HTR-8/SVneo (cell line): ENCODE measurements at places on chromosomes 7 and 10.
A peak's percentile ranks its signal among the peaks of the same experiment; 100 is the strongest.

GRCh38 chr7:128743112-128743772 lies 4.1 kb downstream of the CALU start:
- no peak for DNase-seq

- no peak for DNase-seq
These were observed 16.1 kb upstream of the XPNPEP1 start for GRCh38 chr10:109939315-109939961.

DNA sequence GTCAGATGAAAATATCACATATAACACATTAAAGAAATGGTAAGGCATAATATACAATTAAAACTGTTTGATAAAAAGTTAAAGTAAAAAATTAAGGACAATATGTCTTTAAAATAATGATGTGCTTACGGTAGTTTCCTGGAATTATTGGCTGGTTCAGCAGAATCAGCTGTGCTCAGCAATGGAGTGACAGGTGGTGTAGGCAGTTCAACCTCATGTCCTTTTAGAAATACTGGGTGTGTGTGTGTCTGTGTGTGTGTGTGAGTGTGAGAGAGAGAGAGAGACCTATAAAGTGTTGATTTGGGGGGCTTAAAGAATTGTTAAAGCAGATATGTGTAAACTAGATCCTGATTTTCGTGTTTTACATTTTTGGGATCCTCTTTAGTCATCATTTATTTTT lies 141.2 kb downstream of the ADAM22 start:
- no peak for DNase-seq

GRCh38 chr10:78451592-78451991 lies 417.9 kb downstream of the RPS24 start:
- DNase-seq, result no peak

- no peak for DNase-seq
These were observed 31.3 kb downstream of the KIAA1217 start for GRCh38 chr10:24240041-24240751.

DNA sequence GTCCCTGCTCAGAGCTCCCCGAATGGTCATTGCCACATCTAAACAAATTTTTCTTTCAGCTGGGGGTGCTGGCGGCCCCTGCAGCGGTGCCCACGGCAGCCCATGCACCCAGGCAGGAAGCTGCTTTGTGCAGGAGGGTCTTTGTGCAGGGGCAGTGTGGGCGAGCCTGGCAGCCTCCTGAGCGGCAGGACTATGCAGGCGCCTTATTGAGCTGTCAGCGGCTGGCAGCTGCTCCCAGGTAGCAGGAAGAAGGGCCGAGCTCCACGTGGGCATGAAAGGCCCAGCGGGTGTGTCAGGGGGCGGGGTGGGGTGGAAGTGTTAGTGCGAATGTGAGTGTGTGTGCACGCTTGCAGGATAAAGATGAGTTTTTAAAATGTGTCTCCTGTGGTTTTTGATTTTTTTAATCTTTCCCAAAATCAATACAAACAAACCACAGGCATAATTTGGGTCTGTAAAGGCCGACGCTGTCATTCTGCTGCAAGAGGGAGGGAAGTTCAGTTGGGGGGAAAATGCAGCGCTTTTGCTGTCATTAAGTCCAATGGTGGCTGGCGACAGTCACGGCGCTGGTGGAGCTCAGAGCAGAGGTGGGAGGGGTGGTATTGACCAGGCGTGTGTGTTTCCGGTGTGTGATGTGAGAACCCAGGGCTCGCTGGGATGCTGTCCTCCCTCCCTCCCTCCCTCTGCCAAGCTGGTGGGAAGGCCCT lies 83.9 kb downstream of the LHPP start:
- no peak for DNase-seq

GRCh38 chr7:18302097-18302496 lies 193.5 kb upstream of the HDAC9 start:
- no peak for DNase-seq

- no peak for DNase-seq
These were observed 112.5 kb downstream of the RALA start for GRCh38 chr7:39735903-39736302.

GRCh38 chr7:26857506-26858240 lies 6.7 kb downstream of the SKAP2 start:
- no peak for DNase-seq

DNA sequence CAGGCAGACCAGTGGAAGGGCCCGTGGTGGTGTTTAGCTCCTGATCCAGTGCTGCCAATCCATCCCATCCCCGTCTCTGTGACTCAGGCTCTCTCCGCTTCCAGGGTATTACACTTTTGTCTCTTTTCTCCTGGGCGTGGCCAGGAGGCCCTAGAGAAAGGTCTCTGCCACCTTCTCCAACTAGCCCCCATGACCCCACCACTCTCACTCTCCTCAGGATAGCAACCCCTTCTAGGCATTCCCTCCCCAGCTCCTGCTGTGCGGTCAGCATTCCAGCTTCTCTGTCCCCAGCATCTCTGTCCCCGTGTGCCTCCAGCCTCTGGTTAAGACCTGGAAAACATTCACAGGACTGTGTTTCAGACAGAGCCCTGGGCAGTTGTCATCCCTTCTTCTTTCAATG lies 36.2 kb upstream of the R3HCC1L start:
- no peak for DNase-seq

DNA sequence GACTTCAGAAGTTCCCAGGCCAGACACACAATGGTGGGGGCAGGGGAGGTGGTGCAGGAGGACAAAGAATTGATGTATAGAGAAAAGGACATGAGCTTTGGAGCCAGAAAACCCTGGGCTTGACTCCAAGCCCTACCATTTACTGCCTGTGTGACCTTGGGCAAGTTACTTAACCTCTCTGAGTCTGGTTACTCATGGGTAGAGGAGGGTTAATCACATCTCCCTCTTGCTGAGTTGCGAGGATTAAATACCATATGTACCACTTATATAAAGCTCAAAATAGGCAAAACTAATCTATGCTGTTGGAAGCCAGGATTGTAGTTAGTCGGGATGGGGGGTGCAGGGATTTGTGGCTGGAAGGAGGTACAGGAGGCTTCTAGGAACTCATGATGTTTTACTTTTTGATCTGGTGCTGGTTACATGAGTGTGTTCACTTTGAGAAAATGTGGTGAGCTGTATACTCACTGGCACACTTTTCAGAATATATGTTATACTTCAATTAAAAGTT lies 106.8 kb downstream of the SLIT1 start:
- no peak for DNase-seq

DNA sequence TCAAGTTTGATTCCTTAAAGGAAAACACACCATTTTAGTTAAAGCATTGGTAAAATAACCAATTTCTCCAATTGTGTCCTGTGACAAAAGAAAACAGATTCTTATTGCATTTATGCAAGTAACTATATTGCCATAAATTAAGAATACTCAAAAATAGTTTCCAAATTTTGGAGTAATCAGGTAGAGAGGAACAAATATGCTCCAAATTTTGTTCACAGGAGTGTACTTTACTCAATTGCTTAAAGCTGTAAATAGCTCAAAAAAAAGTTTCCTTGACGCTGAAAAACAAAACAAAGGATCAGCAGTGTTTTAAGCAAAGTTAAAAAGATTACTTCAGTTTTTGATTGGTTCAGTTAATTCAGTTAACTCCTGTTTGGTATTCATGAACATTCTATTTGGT lies 52.2 kb upstream of the INHBA start:
- DNase-seq, result no peak

DNA sequence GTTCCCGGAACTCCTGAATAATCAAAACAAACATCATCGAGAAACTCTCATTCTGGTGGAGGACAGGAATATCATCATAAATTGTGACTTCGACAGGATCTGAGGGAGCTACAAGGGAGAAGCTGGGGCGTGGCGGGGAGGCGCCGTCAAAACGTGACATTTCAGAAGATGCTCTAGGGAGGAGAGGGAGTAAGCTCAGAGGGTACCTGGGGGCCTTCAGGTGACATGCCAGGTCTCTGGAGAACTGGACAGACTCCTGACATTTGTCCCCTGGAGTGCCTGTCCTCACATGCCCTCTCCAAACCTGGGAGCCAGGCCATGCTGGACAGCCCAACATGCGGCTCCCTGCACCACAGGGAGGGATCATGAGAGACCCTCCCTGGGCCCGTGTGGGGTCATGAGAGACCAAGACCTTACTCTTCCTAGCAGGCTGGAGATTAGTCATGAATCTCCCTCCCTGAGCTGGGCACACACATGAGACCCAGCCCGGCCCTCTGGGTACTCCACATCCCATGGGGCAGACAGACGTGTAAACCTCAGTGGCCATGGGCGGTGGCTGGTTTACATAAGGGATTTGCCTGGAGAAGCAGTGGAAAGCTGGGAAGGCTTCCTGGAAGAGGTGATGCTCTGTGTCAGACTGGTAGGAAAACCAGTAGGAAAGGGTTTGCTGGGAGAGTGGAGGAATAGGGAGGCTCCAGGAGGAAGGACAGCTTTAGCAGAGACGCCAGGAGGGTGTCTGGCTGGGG lies 81.0 kb downstream of the MYL10 start:
- no peak for DNase-seq

GRCh38 chr10:2834214-2834613 lies 233.1 kb upstream of the PFKP start:
- no peak for DNase-seq

GRCh38 chr7:25054819-25055519 lies 70.1 kb downstream of the CYCS start:
- no peak for DNase-seq

GRCh38 chr10:102268375-102268888 lies 23.1 kb downstream of the GBF1 start:
- DNase-seq, result no peak

DNA sequence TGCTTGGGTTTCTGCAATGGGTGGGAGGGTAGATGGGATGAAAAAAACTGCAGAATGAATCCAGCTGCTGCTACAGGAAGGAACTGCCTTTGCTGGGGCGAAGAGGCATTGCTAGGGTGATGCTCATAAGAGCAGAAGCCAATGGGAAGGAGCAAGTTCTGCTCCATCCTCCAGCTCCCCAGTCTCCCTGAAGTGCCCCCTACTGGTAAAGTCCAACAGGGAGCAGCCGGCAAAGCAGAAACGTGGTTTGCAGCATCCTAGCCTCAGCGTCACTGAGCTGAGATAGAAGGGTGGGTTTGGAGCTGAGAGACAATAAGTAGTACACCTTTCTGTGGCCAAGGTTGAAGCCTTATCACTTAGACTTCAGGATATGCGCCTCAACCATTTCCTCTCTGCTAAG lies 220.5 kb downstream of the CCSER2 start:
- DNase-seq, result no peak

DNA sequence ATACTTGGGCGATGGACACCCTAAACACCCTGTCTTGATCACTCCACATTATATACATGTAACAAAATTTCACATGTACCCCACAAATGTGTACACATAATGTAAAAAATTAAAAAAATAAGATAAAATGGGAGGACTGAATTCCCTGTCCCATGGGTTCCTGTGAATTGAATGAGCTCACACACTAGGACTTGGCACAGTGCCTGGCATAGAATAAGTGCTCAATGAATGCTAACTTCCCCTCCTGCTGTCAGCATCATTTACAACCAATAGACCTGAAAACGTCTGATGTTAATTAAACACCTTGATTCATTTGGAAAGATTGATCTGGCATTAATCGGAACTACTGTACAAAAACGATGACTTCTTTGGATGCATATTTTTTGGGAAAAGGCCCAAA lies 117.3 kb upstream of the ZNF438 start:
- no peak for DNase-seq

DNA sequence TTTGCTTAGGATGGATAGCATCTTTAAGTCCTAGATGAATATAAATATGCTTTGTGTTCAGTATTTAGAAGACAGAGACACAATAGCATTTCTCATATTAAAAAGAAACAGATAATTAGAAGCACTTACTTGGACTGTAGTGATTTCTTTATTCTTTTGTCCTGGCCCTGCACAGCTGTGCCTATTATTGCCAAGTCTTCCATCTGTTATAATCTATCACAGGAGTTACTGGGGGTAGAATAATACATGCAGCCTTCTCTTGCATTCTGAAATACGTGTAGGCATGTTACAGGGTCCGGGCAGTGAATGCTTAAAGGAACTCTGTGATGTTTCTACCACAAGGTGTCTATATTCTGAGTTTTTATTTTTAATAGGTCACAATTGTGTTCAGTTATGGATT lies 461.5 kb upstream of the COBL start:
- DNase-seq, result no peak

GRCh38 chr10:101818872-101819633 lies 809 bp upstream of the OGA start:
- DNase-seq, result no peak

GRCh38 chr10:110834629-110835301 lies 37.0 kb upstream of the PDCD4 start:
- no peak for DNase-seq

DNA sequence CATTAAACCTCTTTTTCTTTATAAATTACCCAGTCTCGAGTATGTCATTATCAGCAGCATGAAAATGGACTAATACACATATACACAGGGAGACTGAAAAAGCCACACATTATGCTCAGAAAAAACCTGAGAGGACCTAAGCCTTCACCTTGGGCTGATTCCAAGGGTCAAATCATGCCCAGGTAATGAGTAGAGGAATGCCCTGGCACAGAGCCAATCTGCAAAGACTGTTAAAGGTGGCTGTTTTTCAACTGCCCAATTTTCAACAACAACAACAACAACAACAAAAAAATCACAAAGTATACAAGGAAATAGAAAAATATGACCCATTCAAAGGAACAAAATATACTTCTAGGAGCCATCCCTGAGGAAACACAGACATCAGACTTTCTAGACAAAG lies 220.2 kb upstream of the TBX20 start:
- DNase-seq, result no peak

DNA sequence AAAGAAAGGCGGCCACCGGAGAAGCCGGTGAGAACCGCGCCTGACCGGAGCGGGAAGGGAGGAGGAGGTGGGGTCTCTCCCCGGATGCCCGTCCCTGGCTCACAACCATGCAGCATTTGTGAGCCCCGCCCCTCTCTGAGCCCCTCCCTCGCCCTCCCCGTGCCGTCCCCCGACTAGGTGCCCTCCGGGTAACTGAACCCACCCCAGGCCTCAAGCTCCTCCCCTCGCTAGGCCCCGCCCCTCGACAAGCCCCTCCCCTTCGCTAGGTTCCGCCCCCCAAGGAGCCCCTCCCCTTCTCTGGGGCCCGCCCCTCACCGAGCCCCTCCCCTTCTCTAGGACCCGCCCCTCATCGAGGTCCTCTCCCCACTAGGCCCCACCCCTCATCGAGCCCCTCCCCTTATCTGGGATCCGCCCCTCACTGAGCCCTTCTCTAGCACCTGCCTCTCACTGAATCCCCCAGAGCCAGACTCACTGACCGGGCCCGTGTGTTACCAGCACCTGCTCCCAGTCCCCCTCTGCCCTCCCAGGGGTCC lies 42.2 kb upstream of the HSPB1 start:
- DNase-seq, result peak; percentile 70

DNA sequence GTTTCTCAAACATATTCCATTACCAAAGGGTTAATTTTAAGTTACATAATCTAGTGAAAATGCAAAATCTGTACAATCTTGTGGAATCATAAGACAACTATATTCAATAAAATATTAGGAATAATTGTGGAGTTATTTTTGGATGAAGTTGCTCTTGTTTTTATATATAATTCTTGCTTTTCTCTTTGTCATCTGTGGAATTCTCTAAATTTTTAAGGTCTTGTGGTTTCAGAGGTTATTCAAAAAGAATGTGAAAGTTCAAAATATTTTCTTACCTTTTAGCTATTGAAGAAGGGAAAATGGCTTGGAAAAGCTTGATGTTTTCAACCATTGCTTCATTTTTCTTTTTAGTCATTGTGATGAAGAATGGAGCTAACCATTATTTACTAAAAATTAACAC lies 552.1 kb downstream of the TFEC start:
- no peak for DNase-seq
